ENCODE measurements at places on chromosomes 1 and 21.

DNA sequence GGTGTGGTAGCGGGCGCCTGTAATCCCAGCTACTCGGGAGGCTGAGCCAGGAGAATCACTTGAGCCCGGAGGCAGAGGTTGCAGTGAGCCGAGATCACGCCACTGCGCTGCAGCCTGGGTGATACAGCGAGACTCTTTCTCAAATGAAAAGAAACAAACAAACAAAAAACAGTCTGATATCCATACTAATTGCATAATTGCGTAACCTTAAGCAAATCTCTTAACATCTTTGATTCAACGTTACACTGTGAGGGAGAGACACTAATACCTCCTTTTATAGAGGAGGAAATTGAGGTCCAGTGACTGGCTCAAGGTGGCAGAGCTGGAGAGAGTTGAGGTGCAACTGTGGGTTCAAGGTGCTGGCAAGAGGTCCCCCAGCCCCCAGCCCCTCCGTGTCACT, 12.6 kb upstream of the COX20 start:
- DNase-seq, result no peak

DNA sequence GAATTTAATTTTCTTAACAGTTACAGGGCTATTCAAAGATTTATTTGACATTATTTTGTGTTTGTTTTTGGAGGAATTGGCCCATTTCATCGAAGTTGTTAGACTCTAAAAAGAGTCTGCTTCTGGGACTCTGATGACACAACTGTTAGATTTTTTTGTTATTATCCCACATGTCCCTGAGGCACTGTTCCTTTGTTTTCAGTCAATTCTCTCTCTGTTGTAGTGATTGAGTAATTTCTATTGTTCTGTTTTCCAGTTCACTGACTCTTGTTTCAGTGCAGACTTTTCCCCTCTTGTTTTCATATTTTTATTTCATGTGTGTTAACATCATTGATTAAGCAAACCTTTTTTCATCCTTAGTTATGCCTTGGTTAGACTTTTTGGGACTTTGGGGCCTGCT, 325.0 kb downstream of the ZNF326 start:
- no peak for DNase-seq

- no peak for DNase-seq
Measured at GRCh38 chr1:76281306-76281705, 206.8 kb downstream of the ST6GALNAC3 start.

DNA sequence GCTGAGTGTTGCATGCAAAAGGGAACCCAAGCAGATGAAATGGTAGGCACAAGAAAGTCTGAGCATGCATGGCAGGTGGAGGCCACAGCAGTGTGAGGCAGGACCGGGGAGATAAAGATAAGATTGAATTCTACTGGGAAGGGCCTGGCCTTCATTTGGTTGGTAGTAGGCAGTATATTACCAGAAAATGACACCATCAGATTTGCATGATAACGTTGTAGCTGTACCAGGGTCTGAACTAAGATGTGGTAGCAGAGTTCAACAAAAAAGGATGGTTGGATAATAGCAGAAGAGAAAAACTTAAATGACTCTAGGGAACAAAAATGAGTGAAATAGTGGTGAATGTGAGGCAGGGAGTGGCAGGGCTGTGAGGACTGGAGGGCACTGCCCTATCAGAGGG, 75.6 kb upstream of the DNAJC6 start:
- DNase-seq, result no peak

DNA sequence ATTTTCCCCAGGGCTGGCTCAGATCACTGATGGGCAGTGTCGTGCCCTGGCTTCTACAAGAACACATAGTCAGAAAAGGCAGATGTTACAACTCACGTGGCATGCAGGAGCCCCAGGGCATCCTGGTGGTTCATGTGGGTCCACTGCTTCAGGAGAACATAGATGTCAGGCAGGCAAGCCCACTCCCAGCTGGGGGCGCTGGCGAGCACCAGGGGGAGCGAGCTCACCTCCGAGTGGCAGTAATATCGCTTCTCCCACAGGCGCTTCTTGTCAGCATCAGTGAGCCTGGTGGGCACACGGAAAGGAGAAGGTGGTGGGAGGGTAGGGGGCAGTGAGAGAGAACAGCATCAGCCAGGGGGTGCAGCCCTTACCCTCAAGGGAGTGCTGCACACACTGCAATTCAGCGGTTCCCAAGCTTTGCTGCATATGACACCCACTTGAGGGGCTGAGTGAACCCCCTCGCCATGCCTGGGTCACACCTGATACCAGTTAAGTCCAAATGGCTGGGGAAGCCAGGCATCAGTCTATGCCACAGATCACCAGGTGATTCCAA, 34.3 kb upstream of the PPP1R15B start:
- DNase-seq, result peak; percentile 44

- no peak for DNase-seq
Measured at GRCh38 chr1:54699936-54700525, 15.6 kb upstream of the TTC4 start.

All from NCI-H2107 (cell line).